Caki2 (cell line): ENCODE measurements at places on chromosomes 2 and 18. TPM values are rescaled to one million over a fixed set of nuclear protein-coding genes. Genes with fewer than 3 reads are reported as not detected.

HOXD10 gene
- 4.3 and 8.8 TPM in 2 replicates for total RNA-seq

DNA sequence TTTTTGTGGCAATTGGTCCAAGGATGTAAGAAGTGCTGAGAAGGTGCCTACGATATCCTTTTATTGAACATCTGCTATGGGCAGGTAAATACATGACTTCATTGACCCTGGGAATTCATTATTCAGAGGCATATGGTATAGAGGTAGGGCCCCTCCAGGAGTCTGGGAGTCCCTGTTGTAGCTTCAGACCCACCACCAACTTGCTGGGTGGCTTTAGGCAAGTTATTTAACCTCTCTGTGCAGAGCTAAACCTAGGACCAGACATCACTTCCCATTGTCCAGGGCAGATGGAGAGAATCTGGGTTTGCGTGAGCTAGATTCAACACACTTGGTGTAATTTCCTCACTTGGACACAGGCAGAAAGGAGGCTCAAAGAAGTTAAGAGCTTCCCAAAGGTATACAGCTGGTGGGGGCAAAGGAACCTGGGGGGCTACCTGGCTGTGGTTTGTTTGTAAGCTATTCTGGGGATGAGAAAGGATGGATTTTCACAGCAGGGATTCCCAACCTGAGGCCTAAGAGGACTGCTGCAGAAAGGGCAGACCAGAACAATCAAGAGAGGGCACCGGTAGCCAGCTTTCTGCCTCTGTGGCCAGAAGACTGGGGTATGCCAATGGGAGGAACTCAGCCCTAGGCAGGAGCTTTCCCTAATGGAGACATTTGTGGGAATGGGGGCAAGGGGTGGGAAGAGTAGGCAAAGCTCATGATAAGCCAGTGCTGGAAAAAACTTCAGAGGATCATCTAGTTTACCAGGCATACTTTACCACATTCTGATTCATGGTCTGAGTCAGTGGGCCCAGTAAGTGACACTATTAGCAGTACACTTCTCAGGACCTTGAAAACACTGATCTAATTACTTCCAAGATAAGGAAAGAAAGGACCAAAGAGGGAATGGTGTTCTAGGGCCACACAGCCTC is 102.7 kb upstream of the SMAD2 start:
- DNase-seq: no peak

DNA sequence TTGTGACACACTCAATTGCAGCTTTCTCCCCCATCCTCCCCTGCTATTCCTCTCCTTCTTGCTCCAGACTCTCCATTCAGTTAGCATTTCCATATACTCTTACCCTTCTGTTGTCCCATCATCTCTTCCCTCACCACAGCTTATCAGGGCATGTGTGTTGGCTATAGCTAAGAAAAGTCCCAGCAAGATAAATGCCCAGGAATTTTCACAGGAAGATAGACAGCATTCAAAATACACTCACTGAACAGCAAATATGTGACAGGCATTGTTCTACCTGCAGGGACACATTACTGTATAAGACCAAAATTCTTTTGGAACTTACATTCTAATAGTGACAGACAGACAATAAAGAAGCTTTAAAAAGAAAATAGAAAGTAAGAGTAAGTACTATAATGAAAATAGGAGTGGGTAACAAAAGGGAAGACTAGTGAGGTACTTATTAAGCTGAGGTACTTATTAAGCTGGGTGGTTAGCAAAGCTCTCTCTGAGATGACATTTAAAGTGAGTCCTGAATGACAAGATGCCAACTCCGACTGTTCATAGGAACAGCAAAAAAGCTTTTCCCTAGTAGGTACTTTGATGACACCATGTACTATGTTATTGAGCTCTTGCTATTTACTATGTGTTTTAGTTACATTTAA is 86.2 kb downstream of the CHN1 start:
- DNase-seq: no peak

DNA sequence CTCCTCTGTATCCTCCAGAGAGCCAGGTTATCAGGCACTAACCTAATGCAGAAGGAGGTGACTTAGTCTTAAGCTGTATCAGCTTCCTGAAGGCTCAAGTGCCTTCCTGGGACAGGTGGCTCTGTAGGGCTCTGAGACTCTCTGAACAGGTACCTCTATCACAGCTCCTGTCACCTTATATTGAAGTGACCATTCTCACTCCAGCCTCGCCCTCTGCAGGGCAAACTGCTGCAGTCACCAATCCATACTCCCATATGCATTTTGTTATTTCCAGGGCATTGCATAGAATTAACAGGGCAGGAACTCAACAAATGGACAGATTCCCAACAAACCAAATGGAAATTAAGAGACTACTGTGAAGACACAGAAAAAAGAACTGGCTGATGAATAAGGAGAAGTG is 203.0 kb upstream of the REV1 start:
- DNase-seq: no peak

SLC14A1 gene
- not detected in 2 replicates for total RNA-seq

DNA sequence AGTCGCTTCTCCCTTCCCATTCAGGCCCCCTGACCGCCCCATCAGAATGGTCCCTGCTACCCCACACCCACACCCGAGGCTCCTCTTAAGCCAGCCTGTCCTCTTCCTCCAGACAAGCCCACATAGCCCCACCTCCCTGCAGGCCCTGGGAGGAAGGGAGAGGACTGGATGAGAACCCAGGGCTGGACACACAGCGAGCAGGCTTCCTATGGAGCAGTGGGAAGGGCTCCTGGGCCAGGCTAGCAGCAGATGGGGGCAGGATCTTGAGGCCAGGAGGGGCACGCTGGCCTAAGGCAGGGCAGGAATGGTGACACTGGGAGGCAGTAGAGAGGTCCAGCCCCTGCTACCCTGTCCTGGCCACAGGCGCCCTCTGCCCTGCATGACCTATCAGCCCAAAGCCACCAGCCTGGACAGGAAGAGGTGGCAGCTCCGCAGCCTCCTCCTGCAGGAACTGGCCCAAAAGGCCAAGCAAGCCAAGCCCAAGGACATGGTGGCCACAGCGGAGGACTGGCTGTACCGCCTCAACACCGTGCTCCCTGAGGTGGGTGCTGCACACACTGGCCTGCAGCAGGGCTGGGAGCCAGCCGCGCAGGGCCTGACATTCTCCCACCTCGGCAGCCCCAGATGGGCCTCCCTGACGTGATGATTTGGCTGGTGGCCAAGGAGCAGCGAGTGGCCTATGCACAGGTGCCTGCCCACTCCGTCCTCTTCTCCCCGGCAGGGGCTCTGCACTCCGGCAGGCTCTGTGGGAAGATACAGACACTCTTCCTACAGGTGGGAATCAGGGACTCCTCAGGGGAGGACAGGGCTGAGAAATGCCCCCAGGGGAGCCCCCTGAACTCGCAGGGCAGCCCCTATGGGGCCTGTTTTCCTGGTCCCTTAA is 43.3 kb downstream of the FER1L5 start:
- DNase-seq: no peak
